Stimulated activated CD4-positive, alpha-beta T cell treated with anti-CD3 and anti-CD28 coated beads, Interleukin-1b, Interleukin-23, amount 100 ng/mL, for 1 hour (primary cell): ENCODE measurements at places on chromosomes 6 and 20.

GRCh38 chr6:133568970-133569889 is 319.7 kb upstream of the TCF21 start:
- no peak for DNase-seq

- no peak for DNase-seq
These were observed 14.1 kb upstream of the STX16 start for GRCh38 chr20:58636983-58637421.

- no peak for DNase-seq
These were observed 83.4 kb downstream of the PRKN start for GRCh38 chr6:162644153-162644552.

- no peak for DNase-seq
These were observed 732.2 kb downstream of the HDGFL1 start for GRCh38 chr6:23301556-23301955.

DNA sequence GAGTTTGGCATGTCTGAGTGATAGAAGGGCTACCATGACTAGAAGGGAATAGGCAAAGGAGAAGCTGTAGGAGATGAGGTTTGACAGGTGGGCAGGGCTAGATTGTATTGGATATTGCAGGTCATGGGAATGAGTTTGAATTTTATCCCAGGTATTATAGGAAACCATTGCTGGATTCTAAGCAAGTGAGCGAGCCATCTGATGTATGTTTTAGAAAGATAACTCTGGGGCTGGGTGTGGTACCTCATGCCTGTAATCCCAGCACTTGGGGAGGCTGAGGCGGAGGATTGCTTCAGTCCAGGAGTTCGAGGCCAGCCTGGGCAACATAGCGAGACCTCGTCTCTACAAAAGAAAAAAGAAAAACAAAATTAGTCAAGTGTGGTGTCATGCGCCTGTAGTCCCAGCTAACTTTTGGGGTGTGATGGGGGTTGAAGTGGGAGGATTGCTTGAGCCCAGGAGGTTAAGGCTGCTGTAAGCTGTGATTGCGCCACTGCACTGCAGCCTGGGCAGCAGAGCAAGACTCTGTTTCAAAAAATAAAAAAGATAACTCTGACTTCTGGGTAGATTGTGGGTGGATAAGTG is 16.9 kb downstream of the STK4 start:
- DNase-seq = no peak

- no peak for DNase-seq
These were observed 1065.5 kb downstream of the GRIK2 start for GRCh38 chr6:102458990-102459389.

- no peak for DNase-seq
These were observed 13.0 kb downstream of the RIPOR3 start for GRCh38 chr20:50678169-50678898.

- no peak for DNase-seq
These were observed 4.0 kb downstream of the VARS1 start for GRCh38 chr6:31791324-31792089.

DNA sequence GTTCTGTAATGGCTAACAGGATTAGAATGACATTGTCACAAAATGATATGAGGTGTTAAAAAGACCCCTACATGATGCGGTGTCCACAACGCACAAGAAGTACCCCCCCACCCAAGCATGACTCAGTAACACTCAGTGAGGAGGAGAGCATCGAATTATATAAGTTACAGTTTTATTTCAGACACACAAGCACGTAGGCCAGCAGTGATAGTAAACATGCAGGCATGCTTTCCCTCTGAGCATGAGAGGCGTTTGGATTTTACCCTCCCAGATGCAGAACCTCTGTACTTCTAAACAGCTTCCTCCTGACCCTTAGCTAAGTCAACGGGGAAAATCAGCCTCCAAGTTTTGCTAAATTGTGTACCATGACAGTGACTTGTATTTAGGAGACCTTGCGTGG is 23.9 kb downstream of the GNAS start:
- no peak for DNase-seq

DNA sequence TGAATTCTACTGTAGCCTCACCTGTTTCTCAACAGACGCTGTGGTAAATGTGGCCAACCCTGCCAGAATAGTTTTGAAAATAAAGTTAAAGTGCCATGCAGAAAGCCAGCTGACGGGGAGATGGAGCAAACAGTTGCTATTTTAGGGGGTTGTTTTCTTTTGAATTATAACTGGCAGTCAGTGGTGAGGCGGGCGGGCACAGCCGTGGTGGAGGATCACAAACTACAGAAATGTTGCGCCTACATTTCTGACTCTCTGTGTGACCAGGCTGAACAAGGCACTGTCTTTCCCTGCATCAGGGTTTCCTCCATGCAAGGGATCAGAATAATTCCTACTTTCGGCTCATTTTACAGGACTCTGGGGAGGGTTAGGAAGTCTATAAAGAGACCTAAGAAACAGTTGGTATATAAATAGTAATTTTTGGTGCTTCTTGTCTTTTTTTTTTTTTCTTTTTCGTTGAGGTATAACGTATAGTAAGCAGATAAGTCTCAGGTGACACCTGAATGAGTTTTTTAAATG is 17.2 kb downstream of the CHMP4B start:
- no peak for DNase-seq

- DNase-seq = no peak
These were observed 87.2 kb upstream of the QKI start for GRCh38 chr6:163327165-163327880.

DNA sequence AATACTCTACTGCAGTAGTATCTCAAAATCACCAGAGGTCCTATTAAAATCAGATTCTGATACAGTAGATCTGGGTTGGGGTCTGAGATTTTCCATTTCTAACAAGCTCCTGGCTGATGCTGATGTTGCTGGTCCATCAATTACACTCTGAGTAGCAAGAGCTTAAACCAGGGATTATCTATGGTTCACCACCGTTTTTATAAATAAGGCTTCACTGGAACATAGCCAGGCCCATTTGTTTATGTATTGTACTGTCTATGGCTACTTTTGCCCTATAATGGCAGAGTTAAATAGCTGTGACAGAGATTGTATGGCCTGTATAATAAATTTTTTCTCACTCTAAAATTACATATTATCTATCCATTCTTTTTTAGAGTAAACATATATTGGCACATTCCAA is 53.0 kb downstream of the NUDT3 start:
- DNase-seq = no peak
